ENCODE measurements at places on chromosomes 3 and 15.
A peak's percentile ranks its signal among the peaks of the same experiment; 100 is the strongest.

GRCh38 chr3:123198372-123198771, 3.4 kb upstream of the SEC22A start:
- no peak for DNase-seq

DNA sequence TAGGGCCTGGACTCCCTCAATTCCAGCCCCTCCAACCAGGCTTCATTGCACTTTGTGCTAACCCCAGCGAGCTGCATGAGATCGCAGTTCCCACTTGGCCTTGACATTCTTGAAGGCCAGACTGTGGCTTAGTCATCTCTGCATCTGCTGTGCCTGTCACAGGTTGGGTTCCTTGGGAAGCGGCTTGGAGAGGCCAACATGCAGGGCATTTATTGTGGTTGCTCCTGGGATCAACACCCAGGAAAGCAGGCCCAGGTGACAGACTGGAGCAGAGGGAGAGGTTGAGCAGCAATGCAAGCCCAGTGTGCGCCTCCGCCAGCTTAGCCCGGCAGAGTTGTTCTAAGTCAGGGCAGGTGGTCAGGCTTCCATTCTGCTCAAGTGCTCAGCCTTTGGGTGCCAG, 10.5 kb downstream of the ABCF3 start:
- no peak for DNase-seq

GRCh38 chr15:89416339-89417183, 79.8 kb downstream of the RHCG start:
- DNase-seq, result peak; percentile 20

- DNase-seq, result no peak
These were observed 21.5 kb downstream of the SCN5A start for GRCh38 chr3:38627956-38628355.

Measured in stimulated activated CD8-positive, alpha-beta memory T cell treated with anti-CD3 and anti-CD28 coated beads, Interleukin-2, amount 100 ng/mL, for 1 hour (primary cell).